Stimulated activated CD4-positive, alpha-beta T cell treated with anti-CD3 and anti-CD28 coated beads, Interleukin-15, amount 100 ng/mL, for 48 hours (primary cell): ENCODE measurements at places on chromosomes 13 and 19.

DNA sequence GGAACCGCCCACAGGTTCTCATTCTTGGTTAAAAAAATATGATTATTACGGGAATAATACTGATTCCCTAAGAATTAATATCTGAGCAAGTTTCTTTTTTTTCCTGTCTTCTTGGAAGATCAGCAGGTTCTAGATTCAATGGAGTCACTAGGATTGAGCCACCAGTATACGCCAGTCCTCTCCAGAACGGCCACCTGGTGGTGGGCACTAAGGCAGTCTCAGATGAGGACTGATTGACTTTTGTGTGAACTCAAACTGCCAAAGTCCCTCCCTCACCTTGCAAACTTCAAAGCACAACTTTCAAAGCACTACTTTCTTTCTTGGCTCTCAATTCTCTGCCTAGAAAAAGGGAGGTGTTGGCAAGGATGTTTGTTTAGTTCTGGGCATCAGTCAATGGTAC lies 33.3 kb upstream of the ALOX5AP start:
- no peak for DNase-seq

DNA sequence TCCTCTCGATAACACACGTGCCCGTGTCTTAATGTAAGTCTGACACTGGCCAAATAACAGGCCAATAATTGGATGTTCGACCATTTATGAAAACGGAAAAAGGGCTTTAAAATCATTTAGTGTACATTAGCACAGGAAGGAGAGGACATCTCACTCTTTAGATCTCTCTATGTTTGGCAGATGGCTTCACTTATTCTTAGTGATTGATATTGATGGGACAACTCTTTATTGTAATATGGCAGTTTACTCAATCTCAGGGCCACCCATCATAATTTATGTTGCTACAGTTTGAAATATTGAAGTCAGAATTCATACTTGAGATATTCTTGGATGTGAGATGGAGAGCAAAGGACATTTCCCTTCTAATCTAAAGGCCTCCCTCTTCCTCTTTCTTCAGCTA lies 430.7 kb upstream of the ARGLU1 start:
- DNase-seq: no peak

DNA sequence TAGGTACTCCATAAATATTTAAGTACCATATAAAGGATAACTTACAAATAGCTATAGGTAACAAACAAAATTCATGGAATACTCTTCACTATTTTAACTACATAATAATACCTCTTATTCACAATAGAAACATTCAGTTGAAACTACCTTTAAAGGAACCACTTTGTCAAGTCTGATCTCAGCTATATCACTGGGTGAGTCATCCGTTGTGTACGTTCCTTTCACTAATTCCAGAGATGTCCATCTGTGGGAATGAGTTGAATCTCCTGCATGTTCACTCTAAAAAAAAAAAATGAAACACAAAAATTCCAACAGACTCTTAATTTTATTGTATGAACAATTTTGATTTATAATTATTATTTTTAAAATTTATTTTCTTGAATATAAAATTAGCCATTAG lies 149.4 kb upstream of the FBXL3 start:
- no peak for DNase-seq

- peak; percentile 90 for DNase-seq
Observed at GRCh38 chr19:48332662-48333466, 7.5 kb downstream of the EMP3 start.

- DNase-seq: no peak
Observed at GRCh38 chr13:50129706-50130122, 114.5 kb downstream of the KCNRG start.

DNA sequence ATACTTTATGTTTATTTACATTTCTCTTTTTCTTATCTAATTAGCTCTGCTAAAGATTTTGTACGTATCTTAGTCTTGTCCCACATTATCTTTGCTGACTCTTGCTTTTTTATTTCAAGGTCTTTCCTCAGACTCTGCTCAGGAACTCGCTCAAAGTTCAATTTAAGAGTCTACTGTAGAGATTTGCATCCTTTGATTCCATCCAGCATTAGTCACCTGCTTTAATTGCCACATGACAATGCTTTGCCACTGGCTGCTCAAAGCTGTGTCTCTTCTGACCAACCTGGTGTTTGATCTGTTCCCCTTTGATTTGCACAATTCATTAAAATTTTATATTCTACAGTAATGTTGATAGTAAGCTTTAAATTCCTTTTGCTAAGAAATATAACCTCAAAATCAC lies 157.9 kb upstream of the FREM2 start:
- DNase-seq: no peak

GRCh38 chr19:55300886-55301458 lies 17.2 kb downstream of the BRSK1 start:
- no peak for DNase-seq

GRCh38 chr13:35500144-35500543 lies 23.7 kb upstream of the MAB21L1 start:
- no peak for DNase-seq

GRCh38 chr19:3808420-3809143 lies 22.4 kb upstream of the MATK start:
- no peak for DNase-seq

GRCh38 chr13:30159446-30159839 lies 147.9 kb downstream of the KATNAL1 start:
- peak; percentile 49 for DNase-seq

DNA sequence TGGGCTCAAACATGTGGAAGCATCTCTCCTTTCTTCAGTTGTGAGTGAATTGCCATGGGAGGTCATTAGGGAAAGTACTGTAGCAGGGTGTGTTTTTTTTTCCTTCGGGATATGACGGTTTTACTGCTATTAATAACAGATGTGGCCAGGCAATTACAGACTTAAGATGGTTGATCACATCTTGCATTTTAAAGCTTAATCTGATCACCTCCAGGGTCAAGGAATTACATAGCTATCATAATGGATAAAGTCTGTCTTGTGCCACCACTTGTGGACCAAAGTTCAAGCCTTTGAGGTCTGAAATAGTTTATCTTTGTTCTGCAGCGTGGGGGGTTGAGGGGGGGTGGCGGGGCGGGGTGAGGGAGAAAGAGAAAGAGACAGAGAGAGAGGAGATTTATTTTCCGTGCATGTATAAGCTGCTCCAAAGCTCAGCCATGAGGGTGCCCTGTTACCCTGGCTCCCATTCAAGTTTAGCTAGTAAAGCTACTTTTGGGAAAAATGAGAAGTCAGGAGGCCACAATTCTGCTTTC lies 5.5 kb upstream of the SERP2 start:
- DNase-seq: no peak

DNA sequence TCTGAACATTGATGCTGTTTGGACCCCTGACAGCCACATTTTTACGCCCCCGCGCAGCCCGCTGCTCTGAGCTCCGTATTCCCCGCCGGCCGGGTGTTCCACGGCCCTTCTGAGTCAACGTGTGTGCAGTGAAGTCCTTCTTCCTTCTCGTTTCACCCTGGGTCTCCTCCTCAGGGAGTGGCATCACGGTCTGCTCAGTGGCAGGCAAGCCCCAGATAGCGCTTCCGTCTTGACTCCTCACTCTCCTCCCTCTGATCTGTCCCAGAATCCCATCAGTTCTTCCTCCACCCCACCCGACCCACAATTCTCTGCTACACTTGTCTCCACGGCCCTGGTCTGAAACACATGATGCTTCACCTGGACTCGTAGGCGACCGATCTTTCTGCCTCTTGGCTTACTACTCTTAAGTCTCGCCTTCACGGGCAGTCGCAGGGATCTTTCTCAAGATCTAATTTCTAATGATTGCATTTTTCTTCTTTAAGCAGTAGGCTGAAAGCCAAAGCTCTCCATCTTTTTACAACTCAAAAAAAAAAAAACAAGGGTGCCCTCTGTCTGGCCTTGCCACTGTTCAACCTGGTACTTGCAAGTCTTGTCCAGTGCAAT lies 33.9 kb downstream of the CCNE1 start:
- no peak for DNase-seq

- no peak for DNase-seq
Observed at GRCh38 chr13:113929628-113930615, 44.0 kb downstream of the C13orf46 start.

- no peak for DNase-seq
Observed at GRCh38 chr13:44605275-44605674, 29.1 kb upstream of the TSC22D1 start.

GRCh38 chr19:5091018-5091683 lies 122.2 kb downstream of the KDM4B start:
- no peak for DNase-seq

DNA sequence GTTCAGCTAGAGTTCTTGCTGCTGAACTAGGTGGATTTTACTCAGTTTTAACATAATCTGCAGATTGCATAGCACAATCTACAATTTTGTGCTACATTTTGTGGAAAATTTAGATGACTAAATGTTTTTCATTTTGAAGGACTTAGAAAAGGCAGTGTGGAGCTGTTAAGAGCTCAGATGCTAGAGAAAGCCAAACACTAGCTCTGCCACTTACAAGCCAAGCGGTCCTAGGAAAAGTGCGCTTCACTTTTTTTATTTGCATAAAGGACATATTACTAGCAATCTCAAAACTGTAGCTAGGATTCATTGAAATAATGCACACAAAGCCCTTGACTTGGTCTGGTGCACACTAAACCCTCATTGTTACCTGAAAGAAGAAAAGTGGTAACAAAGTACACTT lies 8.1 kb upstream of the CSNK1A1L start:
- no peak for DNase-seq

DNA sequence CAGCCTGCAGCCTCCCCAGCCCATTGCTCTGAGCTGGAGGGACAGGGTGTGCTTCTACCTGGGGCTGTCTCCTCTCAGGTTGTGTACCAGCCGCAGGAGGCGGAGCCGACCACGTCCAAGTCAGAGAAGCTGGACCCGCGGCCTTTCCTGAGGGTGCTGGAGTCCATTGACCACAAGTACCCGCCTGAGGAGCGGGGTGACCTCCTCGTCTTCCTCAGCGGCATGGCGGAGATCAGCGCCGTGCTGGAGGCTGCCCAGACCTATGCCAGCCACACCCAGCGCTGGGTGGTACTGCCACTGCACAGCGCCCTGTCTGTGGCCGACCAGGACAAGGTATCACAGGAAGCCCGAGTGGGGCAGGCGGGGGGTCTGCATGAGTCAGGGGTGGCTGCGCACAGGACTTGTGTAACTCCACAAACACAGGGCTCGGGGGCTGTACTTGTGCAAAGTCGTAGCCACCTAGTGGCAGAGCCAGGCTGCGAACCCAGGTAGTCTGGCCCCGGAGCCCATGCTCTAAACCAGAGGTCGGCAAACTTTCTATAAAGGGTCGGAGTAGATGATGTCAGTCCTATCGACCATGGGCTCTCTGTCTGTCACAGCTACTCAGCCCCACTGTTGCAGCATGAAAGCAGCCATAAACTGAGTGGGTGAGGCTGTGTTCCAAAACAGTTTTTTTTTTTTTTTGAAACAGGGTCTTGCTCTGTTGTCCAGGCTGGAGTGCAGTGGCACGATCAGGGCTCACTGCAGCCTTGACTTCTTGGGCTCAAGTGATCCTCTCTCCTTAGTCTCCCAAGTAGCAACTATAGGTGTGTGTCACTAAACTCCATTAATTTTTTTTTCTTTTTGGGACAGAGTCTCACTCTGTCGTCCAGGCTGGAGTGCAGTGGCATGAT lies 8.9 kb downstream of the DHX34 start:
- DNase-seq: no peak

GRCh38 chr19:38434549-38435051 lies 1.1 kb downstream of the RYR1 start:
- DNase-seq: no peak
